ENCODE measurements at places on chromosomes 4 and X.

DNA sequence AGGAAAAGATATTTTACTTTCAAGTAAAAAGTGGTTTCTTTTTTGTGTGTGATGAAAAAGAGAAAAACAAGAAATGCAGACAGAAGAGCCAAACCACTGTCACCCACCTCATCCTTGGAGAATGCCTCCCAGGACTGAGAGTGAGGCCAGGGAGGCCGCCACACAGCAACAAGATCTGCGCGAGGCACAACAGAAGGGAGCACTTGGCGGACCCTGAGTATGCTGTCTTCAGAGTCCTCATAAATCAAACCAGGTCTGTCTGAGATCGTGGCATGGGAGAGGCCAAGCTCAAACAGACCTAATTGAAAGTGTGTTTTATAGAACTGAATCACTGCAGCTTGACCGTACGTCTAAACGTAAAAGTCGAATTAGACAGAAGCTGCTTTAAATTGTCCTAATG, 134.3 kb upstream of the VCX2 start:
- no peak for DNase-seq

DNA sequence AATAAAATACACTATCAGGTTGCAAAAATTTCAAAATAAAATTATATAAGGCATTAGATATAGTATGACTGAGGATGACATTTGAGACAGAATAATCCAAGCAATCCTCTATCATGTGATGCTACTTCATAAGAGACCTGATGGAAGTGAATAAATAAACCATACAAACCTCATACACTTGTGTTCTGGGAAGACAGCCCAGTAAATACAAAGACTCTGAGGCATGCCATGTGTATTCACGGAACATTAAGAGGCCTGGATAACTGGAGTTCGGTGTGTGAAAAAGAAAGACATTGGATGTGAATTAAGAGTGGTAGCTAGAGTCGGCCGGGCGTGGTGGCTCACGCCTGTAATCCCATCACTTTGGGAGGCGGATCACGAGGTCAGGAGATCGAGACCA, 364.2 kb downstream of the ADAM29 start:
- no peak for DNase-seq

GRCh38 chrX:147978931-147979330, 2.2 kb upstream of the FMR1NB start:
- DNase-seq = no peak

- no peak for DNase-seq
These were observed 85.0 kb upstream of the SORBS2 start for GRCh38 chr4:185896817-185897488.

DNA sequence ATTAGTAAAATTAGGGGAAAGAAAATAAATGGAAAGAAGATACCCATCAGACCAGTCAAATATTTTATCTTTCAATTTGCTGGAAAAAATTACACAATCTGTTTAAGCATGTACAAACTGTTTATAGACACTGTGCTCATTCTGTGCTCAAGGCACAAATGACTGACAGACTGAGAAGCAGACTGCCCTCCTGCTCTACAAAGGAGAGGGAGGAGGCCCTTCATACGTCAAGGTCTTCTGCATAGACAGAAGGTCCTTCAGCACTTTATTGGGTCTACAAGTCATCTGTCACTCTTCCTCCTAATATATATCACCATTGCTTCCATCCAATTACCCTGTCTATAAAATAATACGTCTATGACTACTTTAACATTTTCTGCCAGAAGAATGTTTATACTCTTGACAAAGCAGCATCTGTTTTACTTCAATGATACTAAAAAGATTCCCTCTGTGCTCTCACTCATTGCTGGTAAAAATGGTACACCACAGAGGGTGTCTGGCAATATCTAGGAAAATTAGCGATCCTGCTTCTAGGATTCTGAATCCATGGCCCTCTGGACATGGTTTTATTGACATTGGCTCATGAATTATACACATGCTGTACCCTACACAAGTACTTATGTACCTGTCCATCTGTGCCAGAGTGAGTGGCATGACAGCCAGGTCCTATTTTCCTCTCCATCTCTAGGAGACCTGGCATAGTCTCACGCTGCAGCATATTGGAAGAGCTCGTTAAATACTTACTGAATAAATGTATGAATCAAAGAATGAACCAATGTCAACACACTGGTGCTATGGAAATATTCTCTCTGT, 11.3 kb downstream of the SLC10A6 start:
- no peak for DNase-seq

DNA sequence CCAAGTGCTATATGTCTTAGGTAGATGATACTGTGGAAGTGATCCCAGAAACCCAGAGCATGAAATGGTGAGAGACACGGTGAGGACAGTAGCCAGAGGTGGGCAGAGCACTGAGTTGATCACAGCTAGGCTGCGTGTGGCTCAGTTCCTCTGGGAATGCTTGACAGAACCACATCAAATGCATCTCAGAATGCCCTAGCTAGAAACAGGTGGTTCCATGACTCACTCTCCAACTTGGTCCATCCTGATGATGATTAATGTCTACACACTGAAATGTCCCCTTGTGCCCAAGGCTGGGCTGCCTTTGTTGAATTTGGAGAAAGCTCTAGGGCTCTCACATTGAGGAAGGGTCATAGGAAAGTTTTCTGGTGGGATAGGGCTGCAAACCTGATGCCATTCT, 113.6 kb downstream of the ZNF518B start:
- no peak for DNase-seq

- peak; percentile 0 for DNase-seq
These were observed 24.9 kb downstream of the GLRA2 start for GRCh38 chrX:14554131-14554715.

- DNase-seq = no peak
These were observed 508.4 kb upstream of the FTHL17 start for GRCh38 chrX:31580227-31580626.

- no peak for DNase-seq
These were observed 369.5 kb upstream of the FAM241A start for GRCh38 chr4:111775556-111776297.

DNA sequence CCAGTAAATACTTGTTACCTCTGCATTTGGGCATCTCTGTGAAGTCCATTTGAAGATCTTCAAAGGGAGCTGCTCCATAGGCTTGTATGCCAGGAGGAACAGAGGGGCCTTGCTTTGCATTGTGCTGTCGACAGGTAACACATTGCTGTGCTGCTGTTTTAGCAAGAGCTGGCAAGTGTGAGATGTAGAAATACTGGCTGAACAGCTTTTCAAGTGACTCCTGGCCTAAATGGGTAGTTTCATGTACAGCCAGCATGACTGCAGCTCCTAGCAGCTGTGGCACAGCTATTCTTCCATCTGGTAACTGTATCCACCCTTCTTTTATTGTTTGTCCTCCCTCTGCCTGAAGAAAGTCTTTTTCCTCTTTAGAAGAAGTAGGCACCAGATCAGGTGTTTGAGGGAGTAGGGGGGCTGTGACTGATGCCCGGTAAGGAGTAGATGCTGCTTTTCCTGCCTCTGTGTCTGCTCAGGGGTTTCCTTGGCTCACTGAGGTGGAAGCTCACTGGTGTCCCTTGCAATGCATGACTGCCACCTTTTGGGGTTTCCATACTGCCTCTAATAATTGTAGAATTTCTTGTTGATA, 965.3 kb downstream of the CCSER1 start:
- no peak for DNase-seq

DNA sequence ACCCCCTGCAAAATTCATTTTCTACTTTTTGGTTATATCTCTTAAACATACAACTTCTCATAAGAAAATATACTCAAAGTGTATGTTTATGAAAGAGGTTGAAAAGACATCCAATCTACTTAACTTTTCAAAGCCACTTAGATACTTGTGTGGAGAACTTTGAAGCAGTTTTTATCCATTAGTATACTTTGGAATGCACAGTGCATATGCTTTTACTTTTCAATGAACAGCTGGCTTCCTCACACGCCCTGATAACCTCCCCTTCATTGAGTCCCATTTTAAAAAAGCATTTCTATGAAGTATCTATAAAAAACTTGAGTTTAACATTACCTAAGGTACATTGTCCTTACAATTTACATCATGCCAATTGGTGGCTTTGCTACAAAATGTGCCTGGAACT, 73.8 kb downstream of the VEGFC start:
- DNase-seq = no peak

GRCh38 chr4:54588404-54588803, 69.4 kb upstream of the KIT start:
- DNase-seq = no peak

DNA sequence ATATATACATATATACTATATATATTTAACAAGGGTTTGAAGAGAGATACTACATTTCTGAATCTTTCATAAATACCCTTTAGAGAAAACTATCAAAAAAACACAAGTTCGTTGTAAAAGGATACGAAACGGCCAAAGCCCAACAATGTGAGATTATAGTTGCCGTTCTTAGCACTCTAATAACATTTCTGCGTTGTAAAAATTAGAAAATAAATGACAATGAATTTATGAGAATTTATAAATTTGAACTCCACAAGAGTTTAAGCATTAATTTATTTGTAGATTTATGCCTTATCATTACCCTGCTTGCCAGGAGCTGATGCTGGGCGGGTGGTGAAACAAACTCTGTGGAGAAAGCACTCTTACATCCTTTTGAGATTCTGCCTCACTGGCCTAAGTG, 1.1 kb downstream of the WDR17 start:
- DNase-seq = no peak

GRCh38 chrX:42151808-42152207, 228.5 kb upstream of the CASK start:
- no peak for DNase-seq

- DNase-seq = no peak
These were observed 32.5 kb downstream of the DLG3 start for GRCh38 chrX:70476934-70477733.

- no peak for DNase-seq
These were observed 55.8 kb upstream of the WDR1 start for GRCh38 chr4:10172278-10172921.

- DNase-seq = no peak
These were observed 729 bp upstream of the IRF2 start for GRCh38 chr4:184475096-184475461.

GRCh38 chr4:177105536-177105935, 204.1 kb upstream of the NEIL3 start:
- DNase-seq = no peak

DNA sequence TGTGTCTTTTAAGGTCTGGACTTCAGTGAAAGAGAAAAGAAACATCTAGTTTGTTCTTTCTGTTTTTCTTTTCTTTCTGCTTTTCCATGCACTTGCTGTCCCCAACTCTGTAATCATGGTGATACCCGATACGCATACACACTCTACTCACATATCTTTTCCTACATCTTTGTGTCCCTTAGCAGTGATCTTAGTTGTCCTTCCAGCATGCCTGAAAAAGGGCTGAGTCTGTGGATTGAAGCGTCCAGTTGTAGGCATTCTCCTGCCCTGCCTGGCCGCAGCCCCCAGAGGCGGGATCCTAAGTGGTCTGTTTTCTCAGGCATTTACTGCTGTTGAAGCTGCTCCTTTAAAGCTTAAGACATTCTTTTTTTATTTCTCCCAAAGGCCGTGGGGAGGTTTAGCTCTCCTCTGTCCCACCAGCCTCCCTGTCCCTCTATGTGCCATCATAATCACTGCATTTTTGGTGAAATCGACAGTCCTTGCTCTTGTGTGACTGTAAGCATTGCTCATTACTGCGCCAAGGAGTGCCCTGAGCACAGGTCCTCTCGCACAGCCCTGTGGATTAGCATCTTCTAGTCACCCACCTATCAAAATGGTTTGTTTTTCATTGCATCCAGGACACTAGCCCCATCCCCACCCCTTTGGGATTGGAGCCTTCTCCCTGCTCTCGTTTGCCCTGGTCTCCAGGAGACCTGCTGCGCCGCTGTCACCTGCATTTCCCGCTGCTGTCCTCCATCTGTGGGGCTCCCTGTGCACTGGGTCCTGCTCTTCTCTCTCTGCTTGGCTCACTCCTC, 4.4 kb downstream of the RGS12 start:
- DNase-seq = no peak

DNA sequence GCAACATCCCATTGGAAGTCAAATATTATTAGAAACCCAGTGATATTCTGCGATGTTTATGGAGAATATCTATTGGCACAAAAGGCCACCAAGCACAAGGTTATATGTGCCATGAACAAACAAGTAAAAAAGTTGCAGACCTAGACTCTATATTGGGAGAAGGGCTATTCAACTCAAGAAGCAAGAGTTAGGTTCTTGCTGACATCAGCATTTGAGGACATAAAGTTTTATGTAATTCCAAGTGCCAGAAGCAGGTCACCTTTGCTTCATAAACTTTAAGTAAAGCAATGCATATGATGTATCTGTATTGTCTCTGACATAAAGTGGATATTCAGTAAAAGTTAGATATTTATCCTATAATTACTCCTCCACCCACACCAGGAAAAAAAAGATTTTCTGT, 71.1 kb downstream of the MAGEB10 start:
- DNase-seq = no peak

DNA sequence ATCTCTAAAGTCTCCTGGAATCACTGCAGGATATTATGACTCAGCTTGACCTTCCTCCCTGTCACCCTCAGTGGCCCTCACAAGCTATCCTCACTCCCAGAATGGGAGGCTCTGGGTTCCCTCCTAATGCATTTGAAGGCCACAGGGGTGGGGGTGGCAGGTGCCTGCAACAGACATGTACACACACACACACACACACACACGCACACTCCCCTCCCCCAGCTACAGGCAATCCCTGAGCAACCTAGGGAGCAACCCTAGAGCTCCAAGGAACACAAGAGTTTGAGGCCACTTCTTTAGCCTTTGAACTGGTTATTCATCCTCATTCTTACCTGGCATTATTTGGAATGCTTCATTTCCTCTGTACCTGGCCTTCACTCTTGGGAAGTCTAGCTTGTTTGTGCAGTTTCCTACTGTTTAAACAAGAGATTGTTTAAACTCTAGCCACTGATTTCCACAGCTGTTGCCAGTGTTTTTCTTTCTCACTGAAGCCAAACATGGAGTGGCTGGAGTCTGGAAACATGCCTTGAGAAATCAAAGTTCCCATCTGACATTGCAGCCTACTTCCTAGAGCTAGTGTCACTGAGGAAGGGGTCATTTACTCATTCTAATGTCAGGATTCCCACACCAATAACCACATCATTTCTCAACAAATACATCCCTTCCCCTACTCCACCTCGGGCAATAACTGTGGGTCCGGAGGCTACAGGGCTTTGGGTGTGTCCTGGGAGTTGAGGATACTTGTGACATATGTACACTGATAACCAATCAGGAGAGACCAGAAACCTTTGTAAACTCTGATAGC, 37.7 kb downstream of the MAOA start:
- peak; percentile 5 for DNase-seq

DNA sequence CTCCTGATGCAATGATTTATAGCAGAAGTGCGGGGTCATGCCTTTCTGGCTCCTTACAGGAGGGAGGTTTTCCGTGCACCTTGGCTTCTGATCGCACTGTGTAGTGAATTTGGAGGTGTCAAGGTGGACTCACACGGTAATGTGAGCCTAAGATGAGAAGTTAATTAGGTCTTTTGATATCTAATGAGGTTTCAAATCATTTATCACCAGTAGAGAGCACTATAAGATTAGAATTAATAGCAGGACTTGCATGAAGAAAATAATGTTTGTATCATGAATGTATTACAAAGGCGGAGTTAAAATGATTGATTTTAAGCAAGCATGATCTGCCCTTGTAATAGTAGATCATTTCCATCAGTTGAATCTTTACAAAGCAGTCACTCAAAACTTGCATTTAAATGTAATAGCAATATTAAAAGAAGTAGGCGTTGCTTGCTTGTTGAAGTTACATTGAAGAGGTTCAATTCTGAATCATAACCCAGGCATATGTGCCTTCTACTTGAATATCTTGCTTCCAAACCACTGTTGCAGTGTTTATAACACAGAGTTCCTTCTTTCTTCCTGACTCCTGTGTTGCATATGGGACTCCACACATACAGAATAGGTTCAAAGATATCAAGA, 152.1 kb downstream of the FMR1NB start:
- no peak for DNase-seq

- no peak for DNase-seq
These were observed 590 bp downstream of the ARHGEF9 start for GRCh38 chrX:63784346-63784901.

- DNase-seq = no peak
These were observed 173.7 kb upstream of the FAT4 start for GRCh38 chr4:125140966-125141495.

Measured in HuH-7.5 (cell line).